Fibroblast of mammary gland (primary cell): ENCODE measurements at places on chromosomes 13 and 19.

- DNase-seq, result peak; percentile 21
Observed at GRCh38 chr13:34430294-34430693, 511.8 kb upstream of the NBEA start.

DNA sequence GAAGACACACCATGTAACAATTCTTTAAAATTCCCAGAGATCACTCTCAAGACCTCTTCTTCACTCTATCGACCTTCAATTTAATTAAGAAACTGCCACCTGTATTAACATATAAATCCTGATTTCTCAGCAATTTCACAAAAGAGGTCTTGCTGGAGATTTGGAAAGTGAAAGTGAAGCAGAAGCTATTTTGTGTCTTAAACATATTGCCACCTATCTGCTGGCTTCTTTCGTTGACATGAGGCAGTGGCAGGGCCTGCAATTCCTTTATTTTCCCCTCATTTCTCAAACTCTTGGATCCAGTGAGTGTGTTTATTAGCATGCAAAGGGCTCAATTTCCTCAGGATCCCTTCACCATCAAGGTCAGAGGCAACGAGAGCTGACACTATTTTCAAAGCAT is 780.2 kb upstream of the SLITRK1 start:
- DNase-seq, result no peak

DNA sequence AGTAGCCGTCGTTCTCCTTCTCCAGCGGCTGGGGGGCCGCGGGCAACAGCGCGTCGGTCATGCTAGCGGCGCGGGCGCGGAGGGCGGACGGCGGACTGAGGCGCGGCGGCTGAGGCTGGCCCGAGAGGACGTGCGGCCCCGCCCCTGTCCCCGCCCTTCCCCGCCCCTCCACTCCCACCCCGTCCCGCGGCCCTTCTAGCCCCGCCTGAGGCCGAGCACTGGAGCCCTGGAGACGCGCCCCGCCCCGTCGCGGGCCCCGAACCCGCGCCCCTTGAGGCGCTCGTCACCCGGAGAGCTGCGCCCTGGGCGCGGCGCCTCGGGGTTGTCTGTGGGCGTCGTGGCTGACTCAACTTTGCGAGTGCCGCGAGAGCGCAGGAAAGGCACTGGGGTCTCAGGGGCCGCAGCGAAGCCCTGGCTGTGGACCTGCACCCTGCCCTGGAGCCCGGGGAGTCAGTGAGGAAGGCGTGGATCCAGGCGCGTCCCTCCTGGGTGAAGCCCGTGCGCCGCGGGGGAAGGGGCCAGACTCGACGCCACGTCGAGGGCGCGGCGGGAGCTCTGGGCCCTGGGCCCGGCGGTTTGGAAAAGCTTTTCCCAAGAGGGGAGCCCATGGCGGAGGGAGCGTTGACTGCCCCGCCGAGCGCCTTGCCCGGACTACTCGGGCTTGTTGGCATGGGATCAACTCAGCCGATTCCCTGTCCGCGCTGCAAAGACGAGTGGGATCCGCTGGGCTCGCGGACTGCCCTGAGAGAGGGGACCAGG is at the start of gene RHPN2:
Gene RHPN2 (minus strand): TSS at position 97 of the 759 bp plus-strand sequence. CDS start 36 bp downstream, at position 61.
- DNase-seq, result peak; percentile 53

- no peak for DNase-seq
Observed at GRCh38 chr13:31214435-31214834, 14.7 kb downstream of the B3GLCT start.

DNA sequence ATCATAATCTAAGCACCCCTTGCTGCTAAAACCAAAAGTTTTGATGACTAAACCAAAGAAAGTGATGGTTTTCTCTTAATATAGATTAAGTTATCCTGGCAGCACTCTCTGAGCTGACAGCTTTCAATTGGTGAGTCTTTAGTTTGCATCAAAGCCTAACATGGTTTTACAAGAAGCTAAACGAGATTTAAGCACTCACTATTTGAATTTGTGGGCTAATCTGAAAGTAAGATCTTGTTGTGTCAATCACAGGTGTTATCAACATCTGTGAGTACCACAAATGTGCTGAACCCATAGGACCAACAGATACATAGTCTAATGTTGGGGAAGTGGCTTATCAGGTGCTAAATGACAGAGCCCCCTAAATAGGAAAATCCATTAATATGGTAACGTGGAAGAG is 223.9 kb downstream of the LHFPL6 start:
- DNase-seq, result no peak

DNA sequence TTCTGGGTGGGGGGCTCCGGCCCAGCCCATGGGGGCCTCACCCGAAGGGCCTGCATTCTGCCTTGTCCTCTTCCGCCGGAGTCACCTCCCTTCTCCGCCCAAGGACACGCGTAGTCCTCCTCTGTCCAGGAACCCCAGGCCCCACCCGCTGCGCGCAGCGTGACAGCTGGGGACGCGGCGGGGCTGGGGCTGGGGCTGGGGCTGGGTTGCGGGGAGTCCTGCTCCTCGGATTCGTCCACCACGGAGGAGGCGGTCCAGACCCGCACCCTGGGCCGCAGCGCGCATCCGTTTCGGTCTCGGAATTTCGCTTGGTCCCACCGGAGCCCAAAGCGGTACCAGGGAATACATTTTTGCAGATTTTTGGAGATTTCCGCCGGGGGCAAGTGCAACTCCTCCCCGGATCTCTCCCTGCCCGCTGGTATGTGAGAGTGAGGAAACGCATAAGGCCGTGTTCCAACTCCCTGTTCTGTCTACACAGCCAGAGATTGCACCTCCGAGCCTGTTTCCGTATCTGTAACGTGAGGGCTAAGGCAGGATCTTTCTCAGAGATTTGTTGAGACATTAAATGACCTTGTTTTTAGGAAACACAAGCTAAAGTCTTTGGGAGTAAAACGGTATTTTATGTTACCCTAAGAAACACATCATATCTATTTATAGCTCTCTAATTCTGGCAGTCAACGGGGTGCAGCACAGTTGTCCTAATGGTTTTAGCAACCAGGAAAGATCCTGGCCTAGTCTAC is at the start of gene COX7A1:
Gene COX7A1 (minus strand): TSS at position 96 of the 740 bp plus-strand sequence. CDS start 40 bp downstream, at position 56.
- peak; percentile 35 for DNase-seq
